Activated CD4-positive, alpha-beta T cell treated with anti-CD3 and anti-CD28 coated beads, Interleukin-2, amount 10 ng/mL, durations not matched to agents 24 days and 14 days (primary cell): ENCODE measurements at places on chromosomes 16 and 17. TPM values are rescaled to one million over a fixed set of nuclear protein-coding genes. Genes with fewer than 3 reads are reported as not detected.
A peak's percentile ranks its signal among the peaks of the same experiment; 100 is the strongest.

SMIM36 gene
- not detected in 2 replicates for total RNA-seq

TM4SF5 gene
- total RNA-seq, result not detected in 2 replicates

MRC2 gene
- 2.4 and 2.9 TPM in 2 replicates for total RNA-seq

CFAP97D1 gene
- total RNA-seq, result not detected in 2 replicates

FOXC2 gene
- not detected in 2 replicates for total RNA-seq

DNA sequence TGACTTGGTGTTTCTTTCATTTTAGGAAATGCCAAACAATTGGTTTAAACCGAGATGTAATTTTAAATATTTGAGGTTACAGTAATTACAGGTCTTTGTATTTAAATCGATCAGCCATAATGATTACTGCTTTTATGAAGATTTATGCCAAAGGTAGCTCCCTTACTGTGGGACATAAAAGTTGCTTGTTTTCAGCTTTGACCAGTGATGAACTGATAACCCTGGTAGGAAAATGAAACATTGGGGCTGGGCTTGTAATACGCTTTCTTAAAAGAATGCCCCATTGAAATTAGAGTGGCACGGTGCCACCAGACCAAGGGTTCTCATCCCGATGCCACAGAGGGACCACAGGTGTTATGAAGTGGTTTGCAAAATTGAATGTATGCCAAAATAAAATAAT lies 7.3 kb downstream of the TNRC6A start:
- DNase-seq, result no peak

DNA sequence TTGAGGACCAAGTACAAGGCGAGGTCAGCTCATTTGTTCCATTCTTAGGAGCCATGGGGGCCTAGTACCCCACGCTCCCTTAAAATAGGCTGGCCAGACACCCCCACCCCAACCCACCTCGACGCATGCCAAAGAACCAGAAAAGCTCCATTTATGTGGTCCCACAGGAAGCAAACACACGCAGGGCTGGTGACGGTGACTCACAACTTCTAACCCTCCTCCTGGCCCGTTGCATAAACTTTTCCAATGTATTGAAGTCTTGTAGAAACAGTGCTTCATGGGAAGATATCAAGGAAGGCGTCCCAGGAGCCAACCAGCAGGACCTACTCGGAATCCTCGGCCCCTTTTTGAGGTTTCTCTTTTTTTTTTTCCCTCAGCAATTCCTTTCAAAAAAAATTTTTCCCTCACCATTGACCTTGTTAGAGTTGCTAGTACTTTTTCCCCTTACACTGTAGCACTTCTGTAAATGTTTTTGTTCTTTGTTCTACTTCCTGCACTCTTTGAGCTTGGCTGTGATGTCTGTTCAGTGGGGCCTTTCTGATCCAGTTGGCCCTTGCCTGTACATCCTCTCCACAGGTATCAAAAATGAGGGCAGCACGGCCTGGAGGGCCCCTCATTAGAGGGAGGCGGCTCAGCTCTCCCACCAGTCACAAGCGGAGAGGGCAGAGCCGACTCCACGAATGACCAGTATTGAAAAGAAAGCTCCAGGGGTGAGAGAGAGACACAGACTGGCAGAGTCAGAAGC lies 208.3 kb downstream of the RGS9 start:
- peak; percentile 45 for DNase-seq

DNA sequence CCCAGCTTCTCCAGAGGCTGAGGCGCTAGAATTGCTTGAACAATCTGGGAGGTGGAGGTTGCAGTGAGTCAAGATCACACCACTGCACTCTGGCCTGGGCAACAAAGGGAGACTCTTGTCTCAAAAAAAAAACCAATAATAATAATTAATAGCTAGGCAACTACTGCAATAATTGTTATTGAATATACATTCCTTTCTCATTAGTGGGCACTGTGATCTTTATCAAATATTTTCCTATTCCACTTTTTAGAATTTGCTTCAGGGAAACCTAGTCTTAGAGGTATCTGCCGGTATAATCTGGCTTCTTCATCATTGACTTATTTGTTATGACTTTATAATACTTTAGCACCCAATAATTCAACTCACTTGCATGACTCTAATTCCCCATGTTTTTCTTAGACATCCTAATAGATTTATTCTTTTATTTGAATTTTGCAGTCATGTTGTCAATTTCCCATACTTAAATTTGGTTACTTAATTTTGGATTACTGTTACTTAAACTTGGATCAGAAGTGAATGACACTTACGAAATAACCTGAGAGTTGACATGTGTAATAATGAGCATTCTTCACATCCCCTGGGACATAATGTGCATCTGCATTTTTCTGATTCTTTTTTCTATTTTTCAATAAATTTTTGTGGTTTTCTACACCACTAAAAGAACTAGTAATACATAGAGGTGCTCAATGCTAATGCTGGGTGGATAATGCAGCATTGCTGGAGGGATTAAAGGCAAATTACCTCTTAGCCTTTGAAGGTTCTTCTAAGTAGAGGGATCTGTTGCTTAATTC lies 25.0 kb upstream of the KCNJ16 start:
- no peak for DNase-seq

- DNase-seq, result no peak
These were observed 7.9 kb upstream of the GSDMA start for GRCh38 chr17:39954876-39955275.

DNA sequence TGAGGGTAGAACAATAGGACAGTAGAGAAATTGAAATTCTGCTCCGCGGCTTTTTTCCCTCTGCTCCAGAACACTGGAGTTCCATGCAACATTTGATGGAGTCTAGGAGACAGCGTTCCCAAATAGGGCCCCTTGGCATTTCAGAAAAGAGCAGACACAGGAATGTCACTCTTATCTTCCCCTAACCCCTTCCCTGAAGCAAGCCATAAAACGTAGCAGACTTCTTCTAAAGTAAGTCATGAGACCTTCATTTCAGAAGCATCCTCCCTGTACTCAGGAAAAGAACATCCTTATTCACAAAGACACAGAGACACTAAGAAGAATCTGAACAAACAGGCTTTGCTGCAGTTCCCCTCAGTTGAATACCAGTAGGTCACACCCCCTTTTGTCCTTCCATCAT lies 296.1 kb upstream of the SOX9 start:
- no peak for DNase-seq

GRCh38 chr17:77318491-77319210 lies 177.9 kb downstream of the SEC14L1 start:
- DNase-seq, result no peak

GRCh38 chr17:72852277-72852938 lies 240.1 kb downstream of the SLC39A11 start:
- DNase-seq, result no peak

- DNase-seq, result peak; percentile 76
These were observed 11.9 kb downstream of the SBK1 start for GRCh38 chr16:28304214-28304613.

- DNase-seq, result peak; percentile 93
These were observed at the start of gene CCR7 for GRCh38 chr17:40564883-40565768. CCR7 (minus strand) TSS chr17:40565472; CDS start chr17:40565409, 63 bp downstream.

- no peak for DNase-seq
These were observed 82.1 kb downstream of the OR1D5 start for GRCh38 chr17:2981325-2981724.

GRCh38 chr17:52789829-52790228 lies 631.3 kb upstream of the CA10 start:
- DNase-seq, result no peak

DNA sequence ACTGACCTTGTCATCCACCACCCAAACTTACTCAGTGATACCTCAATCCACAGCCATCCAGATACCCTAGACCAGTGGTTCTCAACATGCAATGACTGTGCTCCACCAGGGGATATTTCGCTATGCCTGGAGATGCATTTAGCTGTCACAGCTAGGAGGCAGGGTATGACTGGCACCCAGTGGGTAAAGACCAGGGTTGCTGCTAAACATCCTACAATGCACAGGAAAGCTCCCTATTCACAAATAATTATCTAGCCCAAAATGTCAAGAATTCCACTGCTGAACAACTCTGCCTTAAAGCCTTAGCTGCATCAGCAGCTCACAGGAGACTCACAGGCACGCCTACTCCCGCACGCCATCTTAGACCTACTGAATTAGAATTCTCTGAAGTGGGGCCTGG lies 212.6 kb downstream of the GRIN2A start:
- no peak for DNase-seq
